ENCODE measurements at places on chromosomes 16 and 17.

DNA sequence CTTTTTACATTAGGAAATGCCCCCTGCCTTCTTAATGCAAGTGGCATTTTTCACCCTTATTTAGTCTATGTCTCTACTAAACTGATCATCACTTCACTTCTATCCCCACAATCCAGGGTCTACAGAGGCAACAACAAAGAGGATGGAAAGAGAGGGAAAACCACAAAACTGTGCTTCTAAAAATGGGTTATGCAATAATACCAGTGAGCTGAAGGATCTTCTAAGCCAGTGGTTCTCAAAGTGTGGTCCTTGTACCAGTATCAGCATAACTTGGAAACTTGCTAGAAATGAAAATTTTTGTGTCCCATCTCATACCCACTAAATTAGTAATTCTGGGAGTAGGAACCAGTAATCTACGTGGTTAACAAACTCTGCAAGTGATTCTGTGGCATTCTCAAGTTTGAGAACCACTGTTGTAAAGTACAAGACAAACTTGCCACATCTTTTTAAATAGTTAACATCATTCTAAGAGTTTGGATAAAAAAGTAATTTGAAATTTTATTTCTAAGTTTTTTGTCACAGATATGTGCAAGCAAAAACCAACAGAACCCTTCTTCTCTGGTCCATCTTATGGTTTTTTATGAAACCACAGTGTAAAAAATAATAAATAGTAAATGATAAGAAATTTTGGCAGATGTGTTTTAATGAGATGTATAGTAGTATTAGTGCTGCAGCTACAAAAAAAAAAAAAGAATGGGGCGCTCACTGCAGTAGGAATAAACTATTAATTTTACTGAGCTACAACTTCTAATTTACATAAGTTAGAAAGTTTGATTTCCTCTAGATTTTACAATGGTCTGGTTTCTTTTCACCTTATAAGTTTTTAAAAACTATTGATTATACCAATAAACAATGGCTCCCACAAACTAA is 16.2 kb downstream of the CDC27 start:
- no peak for DNase-seq

DNA sequence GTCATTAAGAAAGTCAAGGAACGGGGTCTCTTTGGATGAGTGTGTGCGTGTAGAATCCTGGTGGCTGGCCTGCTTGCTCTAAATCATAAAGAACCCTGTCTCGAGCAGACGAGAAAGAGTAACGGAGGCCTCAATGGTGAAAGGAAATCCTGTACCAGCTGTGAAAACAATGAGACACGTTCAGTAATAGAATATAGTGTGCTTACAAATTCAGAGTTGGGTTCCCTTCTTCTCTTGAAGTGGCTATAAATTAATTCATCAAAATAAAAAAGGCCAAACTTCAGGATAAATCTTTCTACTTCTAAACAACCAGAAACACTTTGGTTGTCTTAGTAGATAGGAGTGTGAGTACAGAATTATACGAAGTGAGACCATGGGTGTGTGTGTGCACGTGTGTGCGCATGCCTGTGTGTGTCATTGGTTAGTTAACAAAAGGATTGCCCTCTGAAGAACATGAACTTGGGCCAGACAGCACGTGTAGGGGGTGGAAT is 48.5 kb downstream of the WWOX start:
- DNase-seq: no peak

DNA sequence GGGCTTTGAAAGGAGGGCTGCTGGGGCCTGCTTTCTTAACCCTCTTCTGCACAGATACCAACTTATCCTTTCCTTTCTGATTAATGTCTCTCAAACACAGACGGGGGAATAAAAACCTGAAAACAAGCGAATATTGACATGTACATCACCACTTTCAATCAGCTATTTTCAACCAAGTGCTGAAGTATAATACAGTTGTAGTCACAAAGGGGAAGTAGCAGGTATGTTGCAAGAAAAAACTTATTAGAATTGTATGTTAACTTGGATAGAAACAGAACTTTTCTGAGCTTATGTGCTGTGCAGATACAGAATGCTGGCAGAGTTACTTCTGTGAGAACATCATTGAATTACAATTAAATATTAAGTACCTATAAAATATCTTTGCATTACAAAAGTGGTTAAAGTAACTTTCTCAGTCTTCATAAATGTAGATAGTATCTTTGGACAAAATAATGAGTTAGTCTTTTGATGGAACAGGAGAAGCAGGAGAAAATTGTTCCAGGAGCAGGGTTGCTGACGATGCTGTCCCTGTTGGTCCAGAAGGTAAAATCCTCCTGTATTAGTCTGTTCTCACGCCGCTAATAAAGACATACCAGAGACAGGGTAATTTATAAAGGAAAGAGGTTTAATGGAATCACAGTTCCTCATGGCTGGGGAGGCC is 59.5 kb downstream of the RPTOR start:
- DNase-seq: no peak

DNA sequence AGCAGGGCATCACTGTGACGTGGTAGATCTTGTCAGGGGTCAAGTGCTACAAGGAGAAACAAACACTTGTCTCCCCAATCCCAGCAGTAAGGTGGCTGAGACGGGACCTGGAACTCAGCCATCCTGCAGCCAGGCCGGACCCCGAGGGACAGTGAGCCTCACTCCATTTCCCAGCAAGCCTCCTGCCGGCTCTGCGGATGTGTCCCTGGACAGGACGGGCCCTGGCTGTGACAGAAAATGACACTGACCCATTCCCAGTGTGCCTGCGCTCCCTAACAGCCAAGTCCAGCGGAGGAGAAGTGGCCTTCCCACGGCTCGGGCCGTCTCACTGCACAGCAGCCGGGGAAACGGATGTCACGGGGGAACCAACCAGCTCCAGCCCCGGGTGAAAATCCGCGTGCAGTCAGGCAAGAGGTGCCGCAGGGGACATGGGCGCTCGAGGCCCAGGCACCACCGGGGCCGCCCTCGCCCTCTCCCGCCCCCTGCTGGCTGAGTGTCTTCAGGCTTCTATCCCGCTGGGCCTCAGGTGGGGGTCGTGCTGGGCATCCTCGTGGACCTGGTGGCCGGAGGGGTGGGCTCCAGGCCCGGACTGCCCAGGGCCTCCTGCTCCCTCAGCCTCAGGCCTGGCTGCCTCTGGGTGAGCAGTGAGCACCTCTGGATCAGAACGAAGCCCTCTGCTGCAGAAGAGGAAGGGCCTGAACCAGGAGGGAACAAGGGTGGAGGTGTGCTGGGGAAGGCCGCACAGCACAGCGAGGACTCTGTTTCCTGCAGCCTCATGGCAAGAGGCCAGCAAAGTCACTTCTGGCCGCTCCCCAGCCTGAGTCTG is 6.7 kb downstream of the HAGHL start:
- DNase-seq: no peak

DNA sequence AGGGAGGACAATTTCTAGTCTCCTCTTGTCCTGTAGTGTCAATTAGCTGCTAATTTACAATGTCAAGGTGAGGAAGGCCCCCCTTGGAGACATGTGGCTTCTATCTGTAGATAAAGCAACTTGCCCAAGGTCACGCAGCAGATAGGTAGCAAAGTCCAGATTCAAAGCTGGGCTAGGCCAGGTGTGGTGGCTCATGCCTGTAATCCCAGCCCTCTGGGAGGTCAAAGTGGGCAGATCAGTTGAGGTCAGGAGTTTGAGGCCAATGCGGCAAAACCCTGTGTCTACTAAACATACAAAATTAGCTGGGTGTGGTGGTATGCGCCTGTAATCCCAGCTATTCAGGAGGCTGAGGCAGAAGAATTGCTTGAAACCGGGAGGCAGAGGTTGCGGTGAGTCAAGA is 11.1 kb downstream of the TRPV3 start:
- no peak for DNase-seq

DNA sequence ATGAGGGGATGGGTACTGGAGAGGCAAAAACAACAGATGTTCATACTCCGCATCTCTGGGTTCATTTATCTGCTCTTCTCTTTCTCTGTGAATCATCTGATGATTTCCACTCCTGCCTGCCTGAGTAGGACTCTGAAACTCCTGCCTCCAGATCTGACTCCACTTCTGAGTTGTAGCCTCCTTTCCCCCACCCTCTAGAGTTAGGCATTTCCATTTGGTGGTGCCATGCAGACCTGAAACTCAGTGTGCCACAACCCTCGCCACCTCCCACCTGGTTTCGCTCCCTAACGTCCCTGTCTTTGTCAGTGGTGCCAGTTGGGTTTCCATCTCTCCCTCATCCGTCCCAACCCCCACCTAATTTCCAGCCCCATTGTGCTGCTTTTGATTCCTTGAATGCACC is 126.2 kb downstream of the PRKCB start:
- DNase-seq: no peak

- DNase-seq: no peak
Observed at GRCh38 chr16:8251298-8251697, 339.0 kb downstream of the TMEM114 start.

GRCh38 chr17:50848711-50849110 is 13.3 kb downstream of the WFIKKN2 start:
- no peak for DNase-seq

- no peak for DNase-seq
Observed at GRCh38 chr16:66544016-66544757, 5.7 kb downstream of the TK2 start.

GRCh38 chr16:57123974-57124674 is 31.7 kb downstream of the CPNE2 start:
- DNase-seq: no peak

DNA sequence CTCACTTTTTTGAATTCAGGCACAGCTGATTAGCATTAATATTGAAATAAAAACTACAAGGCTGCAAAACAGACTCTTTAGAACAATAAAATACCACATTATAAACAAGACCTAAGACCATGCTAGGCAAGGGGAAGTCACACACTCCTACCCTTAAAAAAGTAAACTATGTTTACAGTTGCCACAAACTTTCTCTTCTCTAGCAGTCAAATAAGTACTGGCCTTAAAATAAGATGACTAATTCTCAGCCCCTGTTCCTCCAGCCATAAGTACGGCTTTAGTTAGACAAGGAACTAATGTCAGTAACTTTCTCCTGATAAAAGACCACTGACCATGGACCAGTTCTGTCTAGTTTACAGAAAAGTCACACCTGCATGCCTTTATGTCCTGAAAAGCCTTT is 19.5 kb upstream of the CPHXL start:
- no peak for DNase-seq
